ENCODE measurements at places on chromosomes 4 and X. TPM values are rescaled to one million over a fixed set of nuclear protein-coding genes. Genes with fewer than 3 reads are reported as not detected.

DNA sequence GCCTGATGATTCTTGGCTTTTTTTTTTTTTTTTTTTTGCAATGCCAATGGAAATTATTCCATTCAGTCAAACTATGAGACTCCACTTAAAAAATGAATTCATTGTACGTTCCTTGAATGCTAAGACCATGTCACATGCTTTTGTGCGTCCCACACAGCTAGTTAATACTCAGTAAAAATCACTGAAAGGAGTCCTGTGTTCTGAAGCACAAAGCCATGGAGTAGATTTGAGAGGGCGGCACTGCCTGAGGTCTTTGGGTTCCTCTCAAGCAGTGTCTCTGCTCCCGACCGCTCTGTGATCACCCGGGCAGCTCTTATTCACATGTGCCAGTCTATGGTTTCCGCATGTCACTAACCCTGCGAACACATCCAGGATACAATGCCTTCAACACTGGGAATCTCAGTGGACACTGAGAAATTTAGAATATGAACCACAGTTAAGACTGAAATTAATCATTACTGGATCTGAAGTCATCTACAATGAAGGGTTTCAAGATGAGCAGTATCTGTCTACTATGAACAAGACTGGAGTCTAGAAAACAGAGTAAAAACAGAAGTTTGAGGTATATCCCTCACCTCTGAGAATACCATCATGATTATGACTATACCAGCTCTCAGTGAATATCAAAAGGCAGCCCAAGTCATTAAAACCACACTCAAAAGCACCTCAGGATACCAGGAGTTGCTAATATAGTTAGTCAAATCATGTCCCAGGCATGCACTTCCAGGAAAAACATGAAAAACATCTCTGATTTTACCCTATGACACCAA is 193.0 kb downstream of the MGST2 start:
- DNase-seq = no peak

CSAG1 gene
- not detected for total RNA-seq

DNA sequence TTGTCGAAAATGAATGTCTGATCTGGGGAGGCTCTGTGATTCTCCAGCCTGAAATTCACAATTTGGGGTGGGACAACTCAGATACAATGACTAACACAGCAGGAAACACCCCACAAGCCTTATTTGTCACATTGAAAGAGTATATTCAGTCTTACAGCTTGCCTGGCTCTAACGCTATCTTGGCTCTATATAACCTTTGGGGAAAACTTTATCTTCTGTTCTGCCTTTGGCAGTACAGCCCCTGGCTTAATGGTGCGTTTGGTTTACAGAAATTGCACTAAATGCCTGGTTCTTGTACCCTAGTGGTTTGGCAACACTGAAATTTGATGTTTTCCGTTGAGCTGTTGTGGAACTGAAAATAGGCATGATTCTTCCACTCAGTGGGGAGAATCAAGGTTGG is 178.1 kb upstream of the VEGFC start:
- no peak for DNase-seq

- no peak for DNase-seq
Observed at GRCh38 chrX:143633461-143634308, 2.2 kb downstream of the SLITRK4 start.

DNA sequence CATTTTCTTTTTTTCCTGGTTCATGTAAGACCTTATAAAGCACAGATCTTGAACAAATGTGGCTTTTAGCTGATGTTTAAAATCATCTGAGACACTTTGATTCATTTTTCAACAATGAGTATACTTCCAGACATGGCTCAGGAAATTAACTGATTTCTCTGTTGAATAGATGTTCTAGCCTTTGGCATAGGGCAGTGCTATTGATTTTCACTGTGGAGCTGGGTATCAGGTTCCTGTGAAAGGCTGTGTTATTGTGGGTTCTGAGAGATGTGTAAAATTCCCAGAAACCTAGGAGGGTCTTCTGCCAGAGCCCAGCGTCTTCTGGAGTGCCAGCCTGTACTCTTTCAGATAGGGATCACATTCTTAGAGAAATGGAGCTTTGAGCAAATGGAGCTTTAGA is 278.9 kb downstream of the EPHA5 start:
- DNase-seq = no peak

BBS12 gene
- total RNA-seq = 15.2 TPM

STAP1 gene
- not detected for total RNA-seq

- no peak for DNase-seq
Observed at GRCh38 chr4:16846540-16847117, 51.8 kb downstream of the LDB2 start.

- no peak for DNase-seq
Observed at GRCh38 chrX:153934148-153934761, 582 bp downstream of the NAA10 start.

GRCh38 chr4:181061787-181062186 is 1181.4 kb upstream of the TENM3 start:
- DNase-seq = no peak

DNA sequence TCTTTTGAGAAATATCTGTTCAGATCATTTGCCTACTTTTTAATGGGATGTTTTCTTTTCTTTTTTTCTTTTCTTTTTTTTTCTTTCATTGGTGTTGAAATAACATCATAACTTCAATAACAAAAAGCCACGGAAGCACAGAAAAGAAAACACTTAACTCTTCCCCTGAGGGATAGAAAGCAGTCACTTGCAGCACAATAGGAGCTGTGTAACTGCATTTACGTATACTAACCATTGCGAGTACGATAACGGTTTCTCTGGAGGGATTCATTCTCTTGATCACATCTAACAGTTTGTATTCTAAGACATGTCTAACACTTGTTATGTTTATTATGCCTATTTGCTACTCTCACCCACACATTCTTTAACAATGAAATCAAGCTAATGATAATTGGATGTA is 27.3 kb downstream of the C4orf46 start:
- DNase-seq = no peak

HTR2C gene
- not detected for total RNA-seq

DNA sequence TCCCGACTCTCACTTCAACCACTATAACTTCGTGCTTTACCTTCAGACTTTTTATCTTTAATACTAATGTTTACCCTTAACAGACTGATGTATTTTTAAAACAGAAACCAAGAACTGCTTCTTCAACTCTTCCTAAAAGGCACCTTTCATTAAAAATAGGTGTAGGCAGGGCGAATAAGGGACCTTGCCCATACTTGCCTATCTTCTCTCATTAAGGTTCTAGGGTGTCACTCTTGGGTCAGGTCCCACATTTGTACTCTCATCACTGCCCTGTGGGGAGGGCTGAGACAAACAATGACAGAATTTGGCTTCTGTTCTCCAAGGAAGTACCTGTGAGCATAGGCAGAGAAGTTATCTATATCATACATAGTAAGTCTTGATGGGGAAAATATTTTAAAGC is 69.7 kb downstream of the ANKRD50 start:
- DNase-seq = no peak

ARX gene
- total RNA-seq = not detected
